Activated T-cell treated with anti-CD3 and anti-CD28 coated beads, Interleukin-2, amount 50 U/mL, for 4 hours (primary cell): ENCODE measurements at places on chromosomes 7 and 10. TPM values are rescaled to one million over a fixed set of nuclear protein-coding genes. Genes with fewer than 3 reads are reported as not detected.
A peak's percentile ranks its signal among the peaks of the same experiment; 100 is the strongest.

- no peak for DNase-seq
These were observed 977 bp downstream of the CACNB2 start for GRCh38 chr10:18140957-18141845.

DNA sequence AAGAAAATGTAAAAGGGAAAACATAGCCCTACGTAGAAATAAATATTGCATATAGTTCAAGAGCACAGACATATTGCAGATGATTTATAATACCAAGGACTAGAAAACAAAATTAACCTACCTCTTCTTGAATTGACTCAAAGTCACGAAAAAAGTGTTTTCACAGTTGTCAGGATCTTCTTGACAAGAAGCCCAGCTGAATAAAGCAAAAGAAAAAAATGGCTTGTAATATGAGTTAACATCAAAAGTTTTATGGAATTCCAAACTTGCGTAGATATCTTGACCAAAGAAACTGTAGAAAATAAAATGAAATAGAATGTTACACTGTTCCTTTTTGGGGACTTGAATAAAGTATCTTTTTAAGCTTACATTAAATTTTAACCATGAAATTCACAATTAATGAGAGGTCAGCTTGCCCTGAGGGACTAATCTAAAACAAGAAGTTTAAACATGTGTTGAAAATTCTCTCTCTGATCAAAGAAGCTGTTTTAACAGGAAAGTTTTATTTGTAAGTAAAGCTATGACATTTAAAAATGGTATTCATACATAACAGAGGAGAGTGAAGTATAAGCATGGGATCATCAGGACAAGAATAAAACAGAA lies 133.1 kb upstream of the SEMA3C start:
- no peak for DNase-seq

- DNase-seq = no peak
These were observed 683 bp downstream of the CHAT start for GRCh38 chr10:49614242-49615198.

DNA sequence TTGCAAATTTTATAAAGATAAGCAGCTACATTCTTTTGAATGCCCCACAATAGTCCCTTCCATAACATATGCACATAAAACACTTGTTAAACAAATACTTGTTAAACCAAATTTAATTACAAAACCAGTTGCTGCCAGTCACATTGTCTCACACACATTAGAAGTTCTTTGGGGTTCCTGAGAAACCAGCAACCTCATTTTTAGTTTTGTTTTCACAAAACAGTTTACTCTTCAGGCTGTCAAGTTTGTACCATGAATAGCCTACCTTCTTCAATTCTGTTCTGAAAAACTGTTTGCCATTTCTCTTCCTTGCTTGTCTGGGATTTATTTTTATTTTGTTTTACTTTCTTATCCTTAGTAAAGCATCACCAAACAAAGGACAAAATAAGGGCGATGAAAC lies 176.5 kb upstream of the PHF14 start:
- no peak for DNase-seq

DNA sequence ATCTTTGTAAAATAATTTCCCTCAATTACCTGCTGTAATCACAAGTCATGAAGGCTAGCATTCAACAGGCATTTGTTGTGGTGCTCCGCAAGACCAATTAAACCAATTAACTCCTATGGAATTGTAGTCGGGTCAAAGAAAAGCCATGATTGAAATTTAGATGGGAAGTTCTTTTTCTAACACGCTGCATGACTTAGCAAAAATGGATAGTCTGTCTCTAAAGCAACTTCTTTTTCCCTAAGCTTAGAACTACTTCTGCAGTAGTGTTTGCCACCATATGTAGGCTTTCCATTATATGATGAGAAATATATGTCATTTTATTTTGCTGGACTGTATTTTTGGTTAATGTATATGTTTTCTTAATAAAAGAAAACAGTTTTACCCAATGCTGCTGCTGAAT lies 119.1 kb downstream of the TSPAN12 start:
- no peak for DNase-seq

GRCh38 chr10:96665306-96665705 lies 55.0 kb downstream of the PIK3AP1 start:
- no peak for DNase-seq

DNA sequence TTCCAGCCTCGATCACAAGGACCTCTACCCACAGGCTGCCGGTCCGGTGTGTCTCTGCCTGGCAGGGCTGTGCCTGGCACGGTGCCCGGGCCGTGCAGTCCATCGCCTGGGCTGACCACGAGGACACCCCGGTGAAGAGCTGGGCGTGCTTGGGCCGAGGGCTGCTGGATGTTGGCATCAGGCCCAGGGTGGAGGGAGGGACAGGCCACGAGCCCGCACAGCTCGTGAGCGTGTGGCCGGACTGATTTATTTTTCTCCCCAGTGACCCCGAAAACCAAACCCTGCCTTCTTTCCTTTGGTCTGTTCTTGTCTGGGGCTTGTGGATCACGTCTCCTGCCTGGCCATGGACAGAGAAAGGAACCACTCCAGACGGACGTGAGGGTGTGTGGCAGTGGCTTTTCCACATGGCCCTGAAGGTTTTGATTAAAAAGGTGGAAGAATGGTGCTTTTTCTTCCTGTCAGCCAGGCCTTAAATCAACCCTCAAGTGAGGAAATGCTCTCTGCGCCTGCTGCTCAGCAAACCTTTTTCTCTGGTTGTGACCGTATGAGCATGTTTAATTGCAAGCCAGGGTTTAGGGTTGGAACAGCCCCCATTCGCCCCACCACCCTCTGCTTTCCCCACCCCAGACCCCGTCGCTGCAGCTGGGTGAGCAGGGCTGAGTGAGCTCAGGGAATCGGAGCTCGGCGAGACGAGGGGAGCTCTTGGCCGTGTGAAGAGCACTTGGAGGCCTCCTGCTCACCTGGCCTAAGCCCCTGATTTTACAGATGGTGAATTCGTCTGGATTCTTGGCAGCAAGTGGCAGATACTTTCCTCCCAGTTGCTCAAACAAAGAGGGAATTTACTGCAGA lies 130.1 kb downstream of the RGS10 start:
- no peak for DNase-seq

DNA sequence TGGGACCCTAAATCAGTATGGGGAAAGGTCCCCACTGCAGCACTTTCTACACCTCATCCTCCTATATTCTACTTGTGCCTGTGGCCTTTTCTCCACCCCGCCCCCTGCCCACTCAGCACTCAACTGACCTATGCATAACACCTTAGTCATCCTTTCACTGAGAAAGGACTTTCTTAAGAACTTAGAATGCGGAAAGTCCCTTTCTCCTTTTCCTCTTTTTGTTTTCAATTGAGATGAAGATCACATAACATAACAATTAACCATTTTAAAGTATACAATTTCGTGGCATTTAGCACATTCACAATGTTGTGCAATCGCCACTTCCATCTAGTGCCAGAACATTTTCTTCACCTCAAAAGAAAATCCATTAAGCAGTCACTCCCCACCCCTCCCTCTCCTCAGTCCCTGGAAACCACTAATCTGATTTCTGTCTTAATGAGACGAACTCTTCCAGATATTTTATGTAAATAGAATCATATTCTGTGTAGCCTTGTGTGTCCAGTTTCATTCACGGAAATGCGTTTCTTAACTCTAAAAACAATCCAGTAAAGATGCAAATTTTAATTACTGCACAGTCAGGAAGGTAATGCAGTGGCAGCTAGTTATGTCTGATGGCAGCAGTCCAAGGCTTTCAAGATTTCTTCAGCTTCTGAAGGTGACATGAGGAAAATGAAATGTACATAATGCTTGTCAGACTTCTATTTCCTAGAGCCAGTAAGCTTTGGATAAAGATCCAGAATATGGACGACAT lies 41.7 kb downstream of the FAS start:
- peak; percentile 21 for DNase-seq

The BMPER gene
- not detected for total RNA-seq
